ENCODE measurements at places on chromosomes 5 and 9. TPM values are rescaled to one million over a fixed set of nuclear protein-coding genes. Genes with fewer than 3 reads are reported as not detected.

The PCDHGC5 gene
- 1.1 TPM for total RNA-seq

The COL27A1 gene
- 19.4 TPM for total RNA-seq

The CDC23 gene
- 45.1 TPM for total RNA-seq

The STK32A gene
- not detected for total RNA-seq

The GARNL3 gene
- 8.3 TPM for total RNA-seq

The ERGIC1 gene
- total RNA-seq, result 145 TPM

The PTPRD gene
- total RNA-seq, result 1.6 TPM

The MEIKIN gene
- not detected for total RNA-seq

The SLC25A2 gene
- total RNA-seq, result 0.27 TPM

The ANP32B gene
- 30.7 TPM for total RNA-seq

The CDH9 gene
- total RNA-seq, result not detected
